Hepatocyte (in vitro differentiated cells): ENCODE measurements at places on chromosomes 13 and 19. TPM values are rescaled to one million over a fixed set of nuclear protein-coding genes. Genes with fewer than 3 reads are reported as not detected.

DNA sequence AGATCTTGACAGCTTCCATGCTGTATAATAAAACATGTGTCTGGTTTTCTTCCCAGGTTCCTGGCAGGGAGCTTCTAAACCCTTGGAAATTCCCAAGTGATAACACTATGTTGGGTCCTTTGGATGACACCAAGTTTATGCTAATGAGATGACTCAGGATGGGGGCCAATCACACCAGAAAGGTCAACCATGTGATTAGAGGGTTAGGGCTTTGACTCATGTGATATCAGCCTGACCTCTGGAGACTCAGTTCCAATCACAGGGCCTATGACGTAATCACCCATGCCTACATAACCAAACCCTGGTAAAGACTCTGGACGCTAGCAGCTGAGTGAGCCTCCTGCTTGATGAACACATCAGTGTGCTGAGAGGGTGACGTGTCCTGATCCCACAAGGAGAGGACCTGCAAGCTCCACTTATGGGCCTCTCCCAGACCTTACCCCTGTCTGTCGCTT, 203.6 kb downstream of the DCLK1 start:
- DNase-seq = peak; percentile 67

DNA sequence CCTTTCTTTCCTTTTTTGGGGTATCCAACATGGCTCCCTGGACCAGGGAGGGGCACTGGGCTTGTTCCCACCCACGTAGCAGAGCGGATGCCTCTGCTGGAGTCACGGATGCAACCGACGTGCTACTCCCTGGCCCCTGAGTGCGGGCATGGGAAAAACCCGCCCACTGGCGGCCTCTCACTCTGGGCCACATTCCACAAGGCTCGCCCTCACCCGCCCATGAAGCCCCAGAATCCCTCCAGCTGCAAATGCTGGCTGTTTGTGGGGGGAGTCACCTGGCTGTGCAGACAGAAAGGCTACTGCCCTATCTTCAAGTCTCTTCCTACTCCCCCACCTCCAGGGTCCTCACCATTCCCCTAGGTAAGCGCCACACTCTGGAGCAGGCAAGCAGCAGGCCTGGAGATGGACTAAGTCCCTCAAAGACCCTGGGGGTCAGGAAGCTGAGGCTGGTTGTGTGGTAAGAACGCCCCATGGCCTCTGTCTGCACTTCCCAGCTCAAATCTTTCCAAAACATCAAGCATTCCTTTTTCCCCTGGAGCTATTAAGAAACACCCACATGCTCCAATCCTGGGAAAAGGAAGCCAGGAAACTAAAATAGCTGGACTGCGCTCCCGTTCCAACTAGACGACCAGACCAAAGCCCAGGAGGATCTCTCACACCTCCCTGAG, 17.9 kb upstream of the EPHX3 start:
- DNase-seq = peak; percentile 39

- no peak for DNase-seq
These were observed 1.9 kb upstream of the ZNF552 start for GRCh38 chr19:57816652-57817051.

- peak; percentile 34 for DNase-seq
These were observed 1241.9 kb downstream of the UQCRFS1 start for GRCh38 chr19:27971071-27971470.

DNA sequence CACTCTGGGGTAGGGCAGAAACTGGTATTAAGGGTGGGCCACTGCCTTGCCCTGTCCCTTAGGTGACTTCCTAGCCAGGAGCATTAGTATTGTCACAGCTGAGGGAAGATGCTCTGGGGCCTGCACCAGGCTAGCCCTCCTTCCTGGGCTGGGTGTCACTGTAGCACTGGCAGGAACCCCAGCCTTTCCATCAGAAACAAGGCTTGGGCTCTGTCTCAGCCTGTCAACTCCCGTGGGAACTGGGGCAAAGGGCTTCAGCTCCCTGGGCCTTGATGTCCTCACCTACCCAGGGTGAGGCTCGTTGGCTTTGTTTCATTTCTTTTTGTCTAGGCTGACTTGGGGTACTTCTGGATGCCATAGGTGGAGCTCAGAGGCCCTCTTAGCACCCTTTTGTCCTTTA, 18.0 kb downstream of the PAF1 start:
- DNase-seq = no peak

- DNase-seq = no peak
These were observed 117.6 kb downstream of the USP12 start for GRCh38 chr13:27053902-27054595.

HSH2D gene
- 4.0 and 6.1 TPM in 2 replicates for total RNA-seq

TMEM38A gene
- 10.2 and 10.6 TPM in 2 replicates for total RNA-seq

NMRK2 gene
- 0.32 TPM in 1 of 2 replicates, not detected in the other for total RNA-seq

TLE6 gene
- total RNA-seq = 1.2 and 4.7 TPM in 2 replicates

KIR3DL1 gene
- not detected in 2 replicates for total RNA-seq
